ENCODE measurements at places on chromosomes 4 and X. TPM values are rescaled to one million over a fixed set of nuclear protein-coding genes. Genes with fewer than 3 reads are reported as not detected.

SLIT2 gene
- total RNA-seq = 0.47 TPM

DNA sequence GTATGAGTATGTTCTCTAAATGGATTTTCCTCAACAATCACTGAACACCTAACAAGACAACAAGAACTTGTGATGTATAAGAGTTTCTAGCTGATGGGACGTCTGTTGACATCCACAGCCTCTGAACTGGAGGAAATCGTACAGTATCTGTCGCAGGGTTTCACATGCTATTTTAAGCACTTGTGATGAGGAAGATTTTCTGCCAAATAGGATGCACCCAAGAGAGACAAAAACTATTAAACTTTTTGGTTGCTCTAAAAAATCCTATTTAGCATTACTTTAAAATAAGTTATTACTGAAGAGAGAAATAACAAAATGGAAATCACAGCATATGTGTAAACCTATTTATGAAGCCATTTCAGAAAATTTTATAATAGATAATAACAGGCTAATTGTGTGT is 356.1 kb upstream of the SLC7A11 start:
- no peak for DNase-seq

DNA sequence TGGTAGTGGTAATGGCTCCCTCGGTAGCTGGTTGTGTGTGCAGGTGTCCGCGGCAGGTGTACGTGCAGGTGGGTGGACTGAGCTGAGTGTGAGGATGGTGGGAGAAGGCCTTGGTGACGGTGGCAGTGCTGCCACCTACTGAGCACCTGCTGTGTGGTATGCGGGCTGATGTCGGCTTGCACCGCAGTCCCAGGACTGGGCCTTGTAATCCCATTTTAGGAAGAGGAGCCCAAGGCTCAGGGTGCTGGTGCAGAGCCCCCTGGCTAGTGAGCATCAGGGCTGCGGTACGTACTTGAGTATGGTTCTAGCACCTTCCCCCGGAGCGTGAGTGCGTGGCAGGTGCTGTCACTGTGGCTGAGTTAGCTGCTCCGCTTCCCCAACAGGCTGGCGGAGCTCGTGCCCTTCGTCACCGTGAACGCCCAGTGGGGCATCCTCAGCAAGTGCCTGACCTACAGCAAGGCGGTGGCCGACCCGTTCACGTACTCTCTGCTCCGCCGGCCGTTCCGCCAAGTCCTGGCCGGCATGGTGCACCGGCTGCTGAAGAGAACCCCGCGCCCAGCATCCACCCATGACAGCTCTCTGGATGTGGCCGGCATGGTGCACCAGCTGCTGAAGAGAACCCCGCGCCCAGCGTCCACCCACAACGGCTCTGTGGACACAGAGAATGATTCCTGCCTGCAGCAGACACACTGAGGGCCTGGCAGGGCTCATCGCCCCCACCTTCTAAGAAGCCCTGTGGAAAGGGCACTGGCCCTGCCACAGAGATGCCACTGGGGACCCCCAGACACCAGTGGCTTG is 5.7 kb upstream of the CPZ start:
- DNase-seq = no peak

FGF5 gene
- total RNA-seq = 2.7 TPM

DNA sequence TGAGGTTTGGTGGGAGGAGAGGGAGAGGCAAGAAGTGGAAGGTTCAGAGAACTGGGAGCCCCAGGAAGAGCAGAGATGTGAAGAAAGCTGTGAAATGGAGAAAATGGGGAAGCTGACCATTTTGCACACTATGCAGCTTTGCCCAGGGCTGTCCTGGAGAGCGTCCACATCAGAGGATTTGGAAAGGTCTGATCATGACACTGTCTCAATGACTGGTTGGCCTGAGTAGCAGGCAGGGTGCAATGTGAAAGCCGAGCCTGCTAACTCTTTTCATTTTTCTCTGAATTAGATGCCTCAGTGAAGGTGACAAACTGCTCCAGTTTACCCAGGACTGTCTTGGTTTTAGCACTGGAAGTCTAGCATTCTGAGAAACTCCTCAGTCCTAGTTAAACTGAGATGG is 330.1 kb upstream of the RPS6KA3 start:
- DNase-seq = no peak

ASB12 gene
- total RNA-seq = not detected

SLC26A1 gene
- total RNA-seq = 0.27 TPM

JCHAIN gene
- total RNA-seq = not detected

DNA sequence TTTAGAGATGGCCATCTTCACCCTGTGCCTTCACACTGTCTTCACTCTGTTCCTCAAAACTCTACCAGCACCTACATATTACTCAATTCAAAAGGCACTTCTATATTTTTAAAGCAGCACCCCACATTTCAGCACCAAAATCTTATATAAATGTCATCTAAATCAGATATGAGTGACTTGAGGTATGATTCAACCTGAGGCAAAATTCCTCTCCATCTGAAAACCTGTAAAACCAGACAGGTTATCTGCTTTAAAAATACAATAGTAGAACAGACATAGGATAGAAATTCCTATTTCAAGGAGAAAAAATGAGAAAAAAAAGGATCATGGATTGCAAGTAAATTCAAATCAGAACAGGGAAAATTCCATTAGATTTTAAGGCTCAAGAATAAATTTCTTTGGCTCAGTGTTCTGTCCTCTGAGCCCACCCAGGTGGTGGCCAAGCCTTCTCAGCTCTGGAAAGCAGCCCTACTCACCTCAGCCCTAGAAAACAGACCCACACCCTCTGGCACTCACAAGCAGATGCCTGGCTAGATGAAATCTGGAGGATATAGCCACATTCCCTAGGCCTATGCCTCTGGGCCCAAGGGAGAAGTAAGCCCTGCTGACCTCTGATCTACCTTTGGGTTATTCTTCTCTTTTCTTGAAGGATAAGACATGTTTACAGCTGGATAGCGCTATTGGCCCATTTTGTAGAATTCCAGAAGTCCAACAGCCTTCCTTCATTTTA is 240.4 kb upstream of the ZCCHC13 start:
- no peak for DNase-seq

- no peak for DNase-seq
Measured at GRCh38 chrX:40082447-40083119, 15.2 kb downstream of the BCOR start.

SERPINA7 gene
- not detected for total RNA-seq

NUP54 gene
- total RNA-seq = 63.9 TPM

Measured in HT1080 (cell line).